ENCODE measurements at places on chromosomes 7 and 10. TPM values are rescaled to one million over a fixed set of nuclear protein-coding genes. Genes with fewer than 3 reads are reported as not detected.

ZNF503 gene
- 50.1 TPM for total RNA-seq

NRAP gene
- total RNA-seq, result not detected

PRF1 gene
- total RNA-seq, result not detected

HOXA2 gene
- 0.12 TPM for total RNA-seq

FKBP9 gene
- total RNA-seq, result 590 TPM

GIMAP6 gene
- 0.16 TPM for total RNA-seq

ZNF239 gene
- 7.8 TPM for total RNA-seq

FAM13C gene
- 1.6 TPM for total RNA-seq

ASL gene
- total RNA-seq, result 82.3 TPM

PLEKHS1 gene
- 0.24 TPM for total RNA-seq

PILRB gene
- total RNA-seq, result 10.7 TPM

HMX3 gene
- total RNA-seq, result not detected

NUTM2D gene
- total RNA-seq, result 2.3 TPM

SPDYE2 gene
- total RNA-seq, result not detected

AVPI1 gene
- 32.1 TPM for total RNA-seq

VAX1 gene
- not detected for total RNA-seq

SSC4D gene
- total RNA-seq, result 0.32 TPM

SKIDA1 gene
- 2.8 TPM for total RNA-seq

LARP4B gene
- 51.3 TPM for total RNA-seq

CALY gene
- total RNA-seq, result not detected

EVX1 gene
- total RNA-seq, result not detected
